ENCODE measurements at places on chromosomes 5 and 9.
A peak's percentile ranks its signal among the peaks of the same experiment; 100 is the strongest.

DNA sequence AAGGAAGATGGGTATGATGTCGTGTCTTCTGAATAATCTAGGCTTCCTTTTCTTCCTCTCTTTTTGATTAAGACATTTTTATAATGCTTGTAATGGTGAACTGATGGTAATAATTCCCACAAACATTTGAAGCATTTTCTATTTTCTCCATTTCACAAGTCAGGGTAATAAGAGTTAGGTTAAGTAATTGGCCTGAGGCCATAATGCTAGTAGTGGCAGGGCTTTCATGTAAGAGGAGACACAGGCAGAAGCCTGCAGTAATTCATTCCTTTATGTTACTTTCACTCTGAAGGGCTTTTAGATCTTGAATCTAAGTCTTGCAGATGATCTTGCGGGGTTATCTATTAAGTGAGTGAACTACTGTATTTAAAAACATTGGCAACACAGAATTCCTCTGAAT is 374.9 kb downstream of the MAT2B start:
- H3K4me1 ChIP-seq: peaks cover 11% of the 10 kb centered on the region
- no peak overlapping the region for H3K27ac ChIP-seq
- H3K27me3 ChIP-seq: no peaks in the 10 kb centered on the region
- no peaks in the 10 kb centered on the region for H3K36me3 ChIP-seq
- peak; percentile 38 for DNase-seq

DNA sequence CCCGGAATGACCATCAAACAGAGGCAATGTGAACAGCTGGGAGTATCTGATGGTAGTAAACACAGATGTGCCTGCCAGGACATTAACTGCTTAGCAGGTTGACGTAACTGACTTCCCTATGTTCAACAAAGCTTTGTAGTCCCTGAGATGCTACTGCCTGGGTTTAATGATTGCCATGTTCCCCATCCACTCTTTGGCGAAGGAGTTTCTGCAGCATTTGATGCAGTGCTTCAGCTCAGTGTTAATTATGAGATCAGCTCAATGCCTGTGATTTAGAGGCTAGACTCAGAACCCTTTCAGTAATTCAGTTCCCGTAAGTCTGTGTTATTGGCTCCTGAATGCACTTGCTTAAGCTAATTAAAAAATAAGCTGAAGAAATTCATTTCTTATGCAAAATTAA is 547.3 kb upstream of the ZNF608 start:
- no peak for DNase-seq
- H3K27ac ChIP-seq: no peak overlapping the region
- peaks cover 22% of the 10 kb centered on the region for H3K4me1 ChIP-seq
- no peaks in the 10 kb centered on the region for H3K36me3 ChIP-seq
- H3K27me3 ChIP-seq: no peaks in the 10 kb centered on the region
- H3K4me3 ChIP-seq: no peak overlapping the region

DNA sequence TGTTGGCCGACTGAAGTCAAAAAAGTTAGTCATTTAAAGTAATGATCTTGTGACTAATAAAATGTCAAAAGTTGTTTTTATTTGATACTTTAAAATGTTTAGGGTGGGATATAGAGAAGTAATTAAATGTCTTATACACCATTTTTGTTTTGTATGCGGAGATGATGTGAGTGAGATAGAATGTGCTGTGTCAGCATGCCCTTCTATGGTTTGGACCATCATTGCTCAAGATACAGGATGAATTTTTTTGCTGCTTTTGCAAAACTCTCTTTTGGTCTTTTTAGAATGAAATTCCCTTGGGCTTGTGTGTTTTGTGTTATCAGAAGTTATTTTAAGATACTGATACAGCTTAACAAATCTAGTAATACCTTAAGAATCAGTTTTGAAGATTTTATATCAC is 12.5 kb downstream of the SRFBP1 start:
- peak; percentile 39 for DNase-seq
- peaks cover 12% of the 10 kb centered on the region for H3K4me1 ChIP-seq
- no peak overlapping the region for H3K4me3 ChIP-seq
- peaks cover 10% of the 10 kb centered on the region for H3K36me3 ChIP-seq

GRCh38 chr9:95506678-95507463 is 9.9 kb downstream of the PTCH1 start:
- H3K4me1 ChIP-seq: no peaks in the 10 kb centered on the region
- no peaks in the 10 kb centered on the region for H3K27me3 ChIP-seq
- peaks cover under 1% of the 10 kb centered on the region for H3K36me3 ChIP-seq
- peak; percentile 50 for DNase-seq

GRCh38 chr9:96478829-96479371 is 28.9 kb downstream of the HABP4 start:
- DNase-seq: no peak
- H3K4me1 ChIP-seq: peaks cover 5% of the 10 kb centered on the region
- H3K36me3 ChIP-seq: peaks cover 6% of the 10 kb centered on the region
- no peak overlapping the region for H3K4me3 ChIP-seq
- no peak overlapping the region for H3K27ac ChIP-seq
